AG10803 (cell line): ENCODE measurements at places on chromosomes 5 and 9.

DNA sequence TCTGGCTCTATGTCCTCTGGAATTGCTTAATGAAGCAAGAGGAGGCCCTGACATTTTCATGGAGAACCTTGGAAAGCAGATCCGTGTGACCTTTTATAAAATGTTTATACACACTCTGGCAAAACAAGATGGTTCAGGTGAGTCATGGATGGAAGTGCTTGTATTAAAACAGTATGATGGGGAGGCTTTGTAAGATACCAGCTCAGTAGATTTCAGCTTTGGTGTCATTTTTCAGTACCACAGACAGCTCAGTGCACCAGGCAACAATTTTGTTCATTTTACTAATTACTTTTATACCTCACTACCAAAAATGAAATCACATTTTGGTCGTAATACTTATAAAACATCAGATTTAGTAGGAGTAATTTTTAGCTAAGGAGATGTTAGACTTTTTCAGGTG, 5.2 kb downstream of the KCNN2 start:
- no peak for DNase-seq

GRCh38 chr9:127132375-127132774, 9.9 kb upstream of the ANGPTL2 start:
- DNase-seq, result no peak

DNA sequence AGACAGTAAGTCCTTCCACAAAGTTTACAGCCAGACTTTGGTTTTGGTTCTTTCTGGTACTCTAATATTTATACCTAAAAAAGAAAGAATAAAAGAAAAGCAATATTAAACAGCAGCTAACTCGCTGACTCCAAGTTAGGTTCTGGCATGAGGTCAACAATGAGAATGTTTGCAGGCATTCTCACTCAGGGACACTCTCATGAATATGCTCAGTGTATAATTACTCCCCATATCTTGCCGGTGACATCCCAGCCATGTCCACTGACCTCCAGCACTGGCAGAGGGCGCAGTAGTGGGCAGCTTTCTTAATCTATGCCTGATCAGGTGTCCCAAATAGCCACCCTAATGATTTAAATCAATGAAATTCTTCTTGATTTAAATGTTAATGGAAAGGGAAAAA, 151.5 kb downstream of the BNC2 start:
- DNase-seq, result no peak

DNA sequence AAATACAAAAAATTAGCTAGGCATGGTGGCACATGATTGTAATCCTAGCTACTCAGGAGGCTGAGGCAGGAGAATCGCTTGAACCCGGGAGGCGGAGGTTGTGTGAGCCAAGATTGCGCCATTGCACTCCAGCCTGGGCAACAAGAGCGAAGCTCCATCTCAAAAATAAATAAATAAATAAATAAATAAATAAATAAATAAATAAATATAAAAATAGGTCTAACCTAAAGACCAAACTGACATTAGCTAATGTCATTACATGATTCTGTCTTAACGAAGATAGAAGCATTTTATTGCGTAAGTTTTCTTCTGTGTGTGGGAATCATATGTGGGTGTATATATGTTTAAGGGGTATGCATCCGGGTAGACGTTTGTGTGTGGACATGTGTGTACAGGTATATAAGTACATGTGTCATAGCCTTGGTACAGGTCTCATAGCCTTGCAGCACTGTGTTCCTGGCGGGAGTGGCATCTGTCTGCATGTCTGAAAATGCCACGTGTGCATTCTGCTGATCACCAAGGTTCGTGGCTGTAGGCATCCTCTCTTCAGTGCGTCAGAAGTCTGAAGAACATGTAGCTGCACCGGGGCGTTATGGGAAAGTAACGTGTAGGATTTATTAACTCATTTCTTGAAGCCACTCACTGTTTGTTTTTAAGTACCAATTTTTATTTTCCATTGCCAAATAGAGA, 298.1 kb downstream of the NR3C1 start:
- DNase-seq, result no peak

GRCh38 chr5:159448841-159449407, 118.6 kb upstream of the IL12B start:
- DNase-seq, result no peak

DNA sequence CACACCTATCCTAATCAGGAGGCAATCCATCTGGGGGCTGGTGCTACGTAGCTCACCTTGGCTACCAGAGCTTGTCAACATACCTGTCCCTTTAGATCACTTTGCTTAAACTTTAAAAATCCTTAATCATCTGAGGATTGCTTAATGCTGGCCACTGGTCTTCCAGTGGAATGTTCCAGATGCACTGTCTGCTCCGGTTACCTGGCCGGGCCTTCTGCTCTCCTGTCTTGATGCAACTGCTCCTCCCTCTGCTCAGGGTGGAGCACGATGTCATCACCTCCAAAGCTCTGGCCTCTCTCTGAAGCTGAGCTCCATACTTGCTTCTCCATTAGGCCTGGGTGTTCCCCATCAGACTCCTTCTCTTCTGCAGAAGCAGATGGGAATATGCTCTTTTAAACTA, 106.5 kb upstream of the OTULINL start:
- DNase-seq, result no peak

GRCh38 chr9:93488244-93488643, 34.9 kb upstream of the FAM120AOS start:
- no peak for DNase-seq

- no peak for DNase-seq
Observed at GRCh38 chr9:129278391-129279237, 100.6 kb upstream of the IER5L start.

- DNase-seq, result peak; percentile 66
Observed at GRCh38 chr9:36470643-36471290, 70.7 kb upstream of the RNF38 start.

DNA sequence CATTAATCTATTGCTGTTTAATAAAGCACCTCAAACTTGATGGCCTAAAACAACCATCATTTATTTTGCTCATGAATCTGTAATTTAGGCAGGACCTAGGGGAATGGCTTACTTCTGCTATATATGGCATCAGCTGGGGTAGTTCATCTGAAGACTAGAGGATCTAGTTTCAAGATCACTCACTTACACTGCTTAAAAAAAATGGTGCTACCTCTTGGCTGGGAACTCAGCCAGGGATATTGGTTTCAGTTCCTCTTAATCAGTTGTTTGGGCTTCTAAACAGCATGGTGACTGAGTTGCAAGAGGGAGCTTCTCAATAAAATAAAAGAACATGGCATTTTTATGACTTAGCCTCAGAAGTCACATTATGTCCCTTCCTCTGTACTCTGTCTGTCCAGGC, 142.0 kb downstream of the FAM114A2 start:
- DNase-seq, result peak; percentile 61

DNA sequence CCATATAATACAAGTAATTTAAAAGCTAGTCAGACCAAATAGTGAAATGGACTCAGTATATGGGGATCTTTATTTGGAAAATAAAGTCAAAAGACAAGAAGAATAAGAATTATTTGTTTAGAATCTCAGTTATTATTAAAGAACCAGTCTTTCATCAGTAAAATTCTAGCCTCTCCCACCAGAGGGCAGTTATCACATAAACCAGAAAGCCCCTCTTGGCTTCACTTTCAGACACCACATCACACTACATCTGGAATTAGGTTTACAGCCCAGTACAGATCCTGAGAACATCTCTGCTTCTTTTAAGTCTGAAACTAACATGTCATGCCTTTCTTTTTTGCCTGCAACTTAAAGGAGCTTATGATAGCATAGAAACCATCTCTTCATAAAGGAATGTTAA, 12.2 kb upstream of the HSPB3 start:
- peak; percentile 58 for DNase-seq

DNA sequence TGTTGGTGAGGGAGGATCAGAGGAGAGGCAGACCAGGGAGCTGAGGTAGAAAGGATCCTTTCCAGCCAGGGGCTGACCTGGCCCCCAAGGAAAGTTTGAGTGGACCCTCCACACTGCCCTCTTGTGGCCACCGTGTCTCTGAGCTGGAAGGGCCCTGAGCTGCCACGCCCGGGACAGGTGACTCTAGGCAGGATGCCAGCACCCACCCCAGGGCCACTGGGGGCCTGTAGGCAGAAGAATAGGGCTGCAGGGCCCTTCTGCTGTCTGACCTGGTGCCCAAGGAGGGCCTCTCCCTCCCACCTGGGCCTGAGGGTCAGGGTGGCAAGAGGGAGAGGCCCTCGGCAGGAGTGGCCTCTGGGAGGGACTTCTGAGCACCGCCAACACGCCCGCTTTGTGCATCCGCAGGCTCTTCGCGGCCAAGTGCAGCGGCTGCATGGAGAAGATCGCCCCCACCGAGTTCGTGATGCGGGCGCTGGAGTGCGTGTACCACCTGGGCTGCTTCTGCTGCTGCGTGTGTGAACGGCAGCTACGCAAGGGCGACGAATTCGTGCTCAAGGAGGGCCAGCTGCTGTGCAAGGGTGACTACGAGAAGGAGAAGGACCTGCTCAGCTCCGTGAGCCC, 76.8 kb downstream of the LMX1B start:
- DNase-seq, result no peak

- no peak for DNase-seq
Observed at GRCh38 chr9:93125331-93125894, 8.6 kb downstream of the NINJ1 start.

- no peak for DNase-seq
Observed at GRCh38 chr5:52988335-52989024, 672 bp upstream of the ITGA2 start.

GRCh38 chr5:165370233-165370632, 1864.8 kb downstream of the MAT2B start:
- DNase-seq, result no peak

DNA sequence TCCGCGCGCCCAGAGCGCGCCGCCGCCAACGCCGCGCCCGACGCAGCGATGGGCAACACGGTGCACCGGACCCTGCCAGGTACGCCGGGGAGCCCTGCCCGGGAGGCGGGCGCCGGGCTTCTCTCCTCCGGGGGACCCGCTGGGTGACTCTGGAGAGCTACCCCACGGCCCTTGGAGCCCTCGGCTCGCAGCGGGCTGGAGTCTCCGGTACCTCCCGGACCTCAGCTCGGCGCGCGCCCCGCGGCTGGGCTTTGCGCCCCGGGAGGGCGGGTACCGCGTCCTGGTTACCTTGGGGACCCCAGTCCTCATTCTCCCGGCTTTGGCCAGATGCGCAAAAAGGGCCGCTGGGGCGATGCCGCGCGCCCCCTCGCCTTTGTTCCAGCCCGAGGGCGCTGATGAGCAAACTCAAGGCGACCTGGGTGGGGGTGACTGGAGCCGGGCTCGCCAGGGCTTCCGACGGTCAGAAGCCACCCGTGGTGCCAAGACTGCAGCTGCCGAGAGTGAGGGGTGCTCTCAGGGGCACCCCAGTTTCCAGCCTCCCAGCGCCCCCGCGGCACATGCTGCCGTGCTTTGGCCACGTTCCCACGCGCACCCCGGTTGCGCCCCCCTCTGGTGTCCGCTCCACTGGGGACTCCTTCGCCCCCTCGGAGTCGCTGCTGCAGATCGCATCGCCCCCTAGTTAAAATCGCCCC, 442 bp downstream of the NEURL1B start:
- DNase-seq, result no peak

DNA sequence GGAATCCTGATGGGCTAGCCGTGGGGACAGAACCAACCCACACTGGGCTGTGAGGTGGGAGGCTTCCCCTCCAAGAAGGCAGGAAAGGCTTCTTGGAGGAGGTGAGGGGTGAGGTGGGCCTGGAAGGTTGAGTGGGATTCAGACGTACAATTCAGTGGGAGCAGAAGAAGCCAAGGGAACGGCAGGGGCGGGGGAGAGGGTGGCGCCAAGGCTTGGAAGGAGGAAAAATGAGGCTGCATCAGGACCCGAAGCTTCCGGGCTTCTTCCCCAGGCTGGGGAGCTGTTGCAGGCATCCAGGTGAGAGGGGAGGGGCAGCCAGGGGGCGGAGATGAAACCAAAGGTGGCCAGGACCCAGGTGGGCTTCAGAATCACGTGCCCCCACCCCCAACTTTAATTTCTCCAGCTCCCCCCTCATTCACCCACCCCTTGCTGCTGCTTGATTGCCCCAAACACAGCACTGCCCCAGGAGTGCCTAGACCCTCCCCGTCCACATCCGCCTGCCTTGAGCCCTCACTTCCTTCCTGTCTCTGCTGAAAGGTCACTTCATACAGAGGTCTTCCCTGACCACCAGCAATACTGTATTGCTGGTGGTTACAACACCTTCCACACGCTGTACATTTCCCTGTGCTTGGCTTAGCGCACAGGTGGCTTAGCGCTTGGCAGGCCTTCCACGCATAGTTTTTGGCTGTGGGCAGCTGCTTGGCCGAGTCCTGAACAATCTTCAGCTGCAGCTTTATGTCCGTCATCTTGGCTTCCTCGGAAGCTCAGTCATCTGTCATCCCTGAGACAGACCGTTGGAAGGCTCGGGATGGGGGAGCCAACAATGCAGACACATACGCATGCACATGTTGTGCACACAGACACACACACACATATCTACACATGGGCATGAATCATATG, 193.5 kb downstream of the RGS3 start:
- DNase-seq, result no peak

- peak; percentile 95 for DNase-seq
Observed at GRCh38 chr5:153546566-153546965, 56.1 kb downstream of the GRIA1 start.

GRCh38 chr9:6197330-6197729, 18.3 kb upstream of the IL33 start:
- peak; percentile 13 for DNase-seq

DNA sequence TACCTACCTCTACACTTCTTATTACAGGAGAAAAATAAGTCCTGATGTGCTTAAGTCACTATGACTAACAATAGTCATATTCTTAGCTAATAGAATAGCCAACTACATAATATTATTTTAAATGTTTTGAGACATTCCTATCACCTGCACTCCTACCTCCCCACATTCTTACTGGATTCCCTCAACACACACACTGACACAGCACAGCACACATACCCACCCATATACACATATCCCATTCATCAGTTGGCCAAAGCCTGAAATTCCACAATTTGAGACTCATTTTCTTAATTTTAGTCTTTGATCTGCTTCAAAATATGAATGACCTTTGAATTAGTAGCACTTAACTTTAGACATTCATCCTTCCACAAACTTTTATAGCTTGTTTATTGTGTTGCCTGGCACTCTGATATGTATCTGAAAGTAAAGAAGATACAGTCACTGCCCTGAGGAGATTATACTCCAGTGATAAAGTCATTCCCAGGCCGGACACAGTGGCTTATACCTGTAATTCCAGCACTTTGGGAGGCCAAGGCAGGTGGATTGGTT, 168.3 kb upstream of the RASA1 start:
- DNase-seq, result no peak

GRCh38 chr5:90142541-90142940, 267.0 kb downstream of the CETN3 start:
- DNase-seq, result no peak

- DNase-seq, result no peak
Observed at GRCh38 chr9:135209852-135210251, 122.4 kb downstream of the OLFM1 start.

- DNase-seq, result no peak
Observed at GRCh38 chr9:87798261-87798833, 72.4 kb downstream of the CTSL start.

- DNase-seq, result no peak
Observed at GRCh38 chr5:2909035-2909434, 157.6 kb upstream of the IRX2 start.

DNA sequence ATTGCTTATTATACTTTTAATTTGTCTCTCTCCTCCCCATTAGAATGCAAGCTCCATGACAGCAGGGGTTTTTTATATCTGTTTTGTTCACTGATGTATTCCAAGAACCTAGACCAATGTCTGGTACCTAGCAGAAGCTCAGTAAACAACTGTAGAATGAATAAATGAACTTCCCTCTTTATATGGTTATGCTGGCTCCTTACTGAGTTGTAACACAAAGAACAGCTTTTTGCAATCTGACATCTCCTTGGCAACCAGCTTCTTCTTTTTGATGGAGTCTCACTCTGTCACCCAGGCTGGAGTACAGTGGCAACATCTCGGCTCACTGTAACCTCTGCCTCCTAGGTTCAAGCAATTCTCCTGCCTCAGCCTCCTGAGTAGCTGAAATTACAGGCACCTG, 13.6 kb downstream of the TRMO start:
- DNase-seq, result no peak
